GM23248 (cell line): ENCODE measurements at places on chromosomes 16 and 17.

- no peak for DNase-seq
Measured at GRCh38 chr16:11290102-11290893, 9.2 kb upstream of the PRM1 start.

DNA sequence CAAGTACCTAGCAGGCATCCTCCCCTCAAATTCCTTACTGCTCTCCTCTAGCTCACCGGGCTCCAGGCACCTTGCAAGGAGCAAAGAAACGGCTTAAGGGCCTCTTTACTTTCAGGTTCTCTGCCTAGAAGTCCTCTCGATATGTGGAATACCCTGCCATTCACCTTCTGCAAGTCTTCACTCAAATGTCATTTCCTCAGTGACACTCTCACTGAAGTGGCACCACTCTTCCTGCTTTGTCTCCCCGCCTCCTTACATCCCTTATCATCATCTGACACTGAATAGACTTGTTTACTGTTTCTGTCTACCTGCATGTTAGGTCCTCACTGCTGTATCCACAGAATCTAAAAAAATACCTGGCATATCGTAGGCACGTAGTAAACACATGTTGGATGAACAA is 947 bp downstream of the SLC7A6OS start:
- no peak for DNase-seq

- no peak for DNase-seq
Measured at GRCh38 chr17:8453326-8453725, 17.6 kb downstream of the NDEL1 start.

DNA sequence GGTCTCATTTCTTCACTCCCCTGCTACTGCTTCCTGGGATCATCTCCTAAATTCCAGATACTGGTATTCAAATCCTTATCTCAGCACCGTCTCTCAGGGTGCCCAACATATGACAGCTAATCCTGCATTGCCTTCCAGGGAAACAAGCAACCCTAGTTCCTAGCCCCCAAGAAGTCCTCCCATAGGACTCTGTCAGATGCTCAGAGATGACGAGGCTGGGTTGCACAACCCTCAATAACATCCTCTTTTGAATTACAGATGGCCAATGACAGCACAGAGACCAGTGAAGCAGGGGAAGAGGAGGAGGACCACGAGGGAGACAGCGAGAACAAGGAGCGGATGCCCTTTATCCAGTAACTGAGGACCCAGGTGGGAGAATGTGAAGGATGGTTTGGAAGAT is 45.0 kb upstream of the CLEC3A start:
- DNase-seq = no peak

DNA sequence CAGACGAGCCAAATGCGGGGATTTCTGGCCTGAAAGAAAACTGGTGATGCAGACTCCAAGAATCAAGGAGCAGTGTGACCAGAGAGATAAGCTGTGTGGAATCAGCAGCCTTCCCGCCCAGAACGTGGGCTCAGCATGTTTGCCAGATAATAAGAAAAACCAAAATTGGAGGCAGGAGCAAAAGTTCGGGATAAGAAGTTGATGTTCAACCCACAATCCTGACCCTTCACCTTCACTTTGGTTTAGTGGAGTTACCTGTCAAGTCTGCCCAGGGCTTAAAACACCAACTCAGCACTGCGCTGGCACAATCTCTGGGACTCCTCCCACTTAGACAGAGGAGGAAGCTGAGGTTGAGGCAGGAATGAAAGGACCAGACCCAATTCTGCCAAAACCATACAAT is 3.1 kb downstream of the SLC43A2 start:
- no peak for DNase-seq
